ENCODE measurements at places on chromosomes 2 and 18. TPM values are rescaled to one million over a fixed set of nuclear protein-coding genes. Genes with fewer than 3 reads are reported as not detected.

Gene AQP4
- 18.0 TPM for total RNA-seq

GRCh38 chr18:62486290-62486964 is 36.4 kb upstream of the ZCCHC2 start:
- H3K36me3 ChIP-seq = no peaks in the 10 kb centered on the region
- no peak overlapping the region for H3K27ac ChIP-seq
- DNase-seq = no peak
- H3K4me3 ChIP-seq = no peak overlapping the region

GRCh38 chr2:138536302-138536701 is 34.7 kb downstream of the SPOPL start:
- no peak for DNase-seq
- H3K36me3 ChIP-seq = no peaks in the 10 kb centered on the region
- no peaks in the 10 kb centered on the region for H3K27me3 ChIP-seq
- no peak overlapping the region for H3K4me3 ChIP-seq

GRCh38 chr2:48274040-48274439 is 255.9 kb upstream of the STON1 start:
- no peak for DNase-seq
- H3K36me3 ChIP-seq = no peaks in the 10 kb centered on the region
- H3K4me3 ChIP-seq = no peak overlapping the region
- peaks cover 12% of the 10 kb centered on the region for H3K4me1 ChIP-seq

DNA sequence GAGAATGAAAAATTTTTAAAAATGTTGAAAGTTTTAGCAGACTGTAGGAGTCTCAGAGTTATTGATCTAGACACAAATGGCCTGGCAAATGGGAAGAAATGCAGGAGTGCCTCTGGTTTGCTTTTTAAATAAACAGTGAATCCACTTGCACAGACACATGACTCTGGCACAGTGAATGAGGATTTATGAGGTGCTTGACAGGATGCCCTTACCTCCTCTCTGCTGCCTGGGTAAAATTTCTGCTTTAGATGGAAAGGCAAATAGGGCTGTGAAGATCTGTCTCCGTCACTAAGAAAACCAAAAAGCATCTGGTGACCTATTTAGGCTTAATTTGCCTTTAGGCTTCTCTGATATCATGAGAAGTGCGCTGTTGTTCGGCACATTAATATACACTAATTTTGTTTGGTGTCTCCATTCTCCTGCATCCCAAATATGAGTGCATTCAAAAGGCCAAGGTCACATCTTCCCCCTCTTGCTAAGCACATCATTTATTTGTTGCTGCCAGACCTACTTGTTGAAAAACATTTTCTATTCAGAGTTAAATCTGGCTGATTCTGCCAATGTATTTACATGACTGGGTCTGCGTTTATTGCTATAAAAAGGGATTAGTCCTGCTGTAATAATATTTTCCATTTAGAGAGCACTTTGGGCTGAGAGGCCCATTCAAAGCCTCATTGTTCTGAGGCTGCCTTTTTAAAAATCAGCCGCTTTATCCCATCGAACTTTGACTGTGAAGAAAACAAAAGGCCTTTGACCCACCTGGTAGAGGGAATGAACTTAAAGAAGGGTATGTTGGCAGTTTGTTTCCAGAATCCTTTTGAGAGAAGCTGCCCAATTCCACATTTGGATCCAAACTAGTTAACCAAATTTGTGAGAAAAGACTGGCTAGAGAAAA is 94.9 kb downstream of the RNF152 start:
- no peak for DNase-seq
- no peak overlapping the region for H3K4me3 ChIP-seq
- no peaks in the 10 kb centered on the region for H3K4me1 ChIP-seq
- H3K27ac ChIP-seq = no peak overlapping the region

- no peak for DNase-seq
- H3K4me3 ChIP-seq = no peak overlapping the region
- no peak overlapping the region for H3K27ac ChIP-seq
- no peaks in the 10 kb centered on the region for H3K4me1 ChIP-seq
Observed at GRCh38 chr2:205565142-205565522, 117.2 kb upstream of the NRP2 start.
